ENCODE measurements at places on chromosomes 2 and 18.

DNA sequence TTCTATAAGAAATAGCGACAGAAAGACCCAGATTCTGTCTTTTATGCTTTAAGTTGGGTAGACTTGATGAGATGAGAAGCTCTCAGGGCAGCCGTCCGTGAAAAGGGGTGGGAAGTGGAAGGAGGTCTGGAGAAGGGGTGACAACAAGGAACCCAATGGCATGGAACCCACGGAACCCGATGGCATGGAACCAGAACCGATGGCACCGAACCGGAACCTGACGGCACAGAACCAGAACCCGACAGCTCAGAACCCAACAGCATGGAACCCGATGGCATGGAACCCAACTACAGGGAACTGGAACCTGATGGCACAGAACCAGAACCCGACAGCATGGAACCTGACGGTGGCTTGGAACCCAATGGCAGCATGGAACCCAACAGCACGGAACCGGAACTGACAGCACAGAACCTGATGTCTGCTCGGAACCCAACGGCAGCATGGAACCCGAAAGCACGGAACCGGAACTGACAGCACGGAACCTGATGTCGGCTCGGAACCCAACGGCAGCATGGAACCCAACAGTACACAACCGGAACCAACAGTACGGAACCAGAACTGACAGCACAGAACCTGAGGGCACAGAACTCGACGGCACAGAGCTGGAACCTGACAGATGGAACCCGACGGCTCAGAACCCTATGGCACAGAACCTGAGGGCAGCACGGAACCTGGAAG is 155.2 kb downstream of the TMEM18 start:
- DNase-seq: no peak

GRCh38 chr2:175167076-175167791 is 769 bp downstream of the ATF2 start:
- DNase-seq: peak; percentile 12

- no peak for DNase-seq
Observed at GRCh38 chr2:168703926-168704325, 98.5 kb upstream of the NOSTRIN start.

- no peak for DNase-seq
Observed at GRCh38 chr18:45782662-45783061, 42.8 kb upstream of the SIGLEC15 start.

DNA sequence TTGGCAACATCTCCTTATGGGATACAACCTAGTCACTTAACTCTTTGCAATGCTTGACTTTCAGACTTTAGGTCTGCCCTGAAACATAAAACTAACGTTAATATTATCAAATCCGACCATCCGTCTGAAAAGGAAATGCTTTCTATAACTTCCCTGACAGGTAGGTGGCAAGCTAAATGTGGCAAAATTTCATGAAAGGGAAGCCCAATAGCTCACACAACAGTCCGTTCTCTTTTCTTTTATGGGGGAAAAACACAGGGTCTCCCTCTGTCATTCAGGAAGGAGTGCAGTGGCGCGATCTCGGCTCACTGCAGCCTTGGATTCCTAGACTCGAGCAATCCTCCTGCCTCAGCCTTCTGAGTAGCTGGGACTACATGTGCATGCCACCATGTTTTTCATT is 52.9 kb downstream of the SFT2D3 start:
- no peak for DNase-seq

DNA sequence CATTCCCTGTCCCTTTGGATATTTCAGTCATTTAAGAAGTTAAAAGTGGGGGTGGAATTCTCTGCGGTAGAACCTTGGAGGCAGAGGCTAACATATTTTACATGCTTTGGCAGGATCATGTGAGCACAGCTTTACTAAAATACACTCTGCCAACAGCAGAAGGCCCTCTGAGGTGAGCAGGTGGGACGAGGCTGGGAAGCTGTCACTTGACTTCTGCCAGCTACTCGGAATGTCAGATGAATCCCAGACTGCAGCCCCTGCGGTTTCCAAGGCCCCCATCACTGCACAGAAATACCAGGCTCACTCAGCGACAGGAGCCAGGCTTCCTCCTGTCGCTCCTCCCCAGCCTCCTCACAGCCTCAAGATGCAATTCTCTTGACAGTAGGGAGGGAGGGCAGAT is 220.9 kb upstream of the REV1 start:
- DNase-seq: no peak

DNA sequence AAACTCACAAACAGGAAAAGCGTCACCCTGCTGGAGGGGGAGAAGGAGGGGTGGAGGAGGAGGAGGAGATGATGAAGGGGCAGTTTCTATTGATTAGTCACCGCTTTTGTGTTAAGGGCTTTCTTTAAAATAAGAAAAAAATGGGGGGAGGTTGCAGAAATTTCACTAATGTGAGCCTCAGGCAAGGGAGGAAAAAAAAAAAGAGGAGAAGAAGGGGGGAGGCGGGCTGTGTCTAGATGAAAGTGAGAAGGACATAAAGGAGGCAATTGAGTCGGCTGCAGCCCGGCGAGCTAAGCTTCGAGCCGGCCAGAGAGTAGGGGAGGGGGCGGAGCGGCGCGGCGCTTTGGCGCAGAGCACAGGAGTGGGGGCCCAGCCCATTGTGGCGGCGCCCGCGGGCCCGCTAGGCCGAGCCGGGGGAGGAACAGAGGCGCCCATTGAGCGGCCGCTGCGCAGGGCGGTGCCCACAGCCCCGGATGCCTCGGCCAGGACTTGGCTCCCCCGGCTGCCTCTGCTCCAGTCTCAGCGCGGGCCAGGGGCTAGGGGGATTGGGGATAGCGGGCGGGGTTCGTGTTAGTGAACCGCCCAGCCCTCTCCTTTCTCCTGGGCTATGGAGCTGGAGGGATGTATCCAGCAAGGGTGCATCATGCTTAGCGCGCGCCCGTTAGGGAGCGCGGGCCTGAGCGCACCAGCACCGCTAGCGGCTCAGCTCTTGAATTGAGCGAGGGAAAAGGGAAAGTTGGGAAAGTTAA is 7.9 kb downstream of the PAX3 start:
- no peak for DNase-seq

DNA sequence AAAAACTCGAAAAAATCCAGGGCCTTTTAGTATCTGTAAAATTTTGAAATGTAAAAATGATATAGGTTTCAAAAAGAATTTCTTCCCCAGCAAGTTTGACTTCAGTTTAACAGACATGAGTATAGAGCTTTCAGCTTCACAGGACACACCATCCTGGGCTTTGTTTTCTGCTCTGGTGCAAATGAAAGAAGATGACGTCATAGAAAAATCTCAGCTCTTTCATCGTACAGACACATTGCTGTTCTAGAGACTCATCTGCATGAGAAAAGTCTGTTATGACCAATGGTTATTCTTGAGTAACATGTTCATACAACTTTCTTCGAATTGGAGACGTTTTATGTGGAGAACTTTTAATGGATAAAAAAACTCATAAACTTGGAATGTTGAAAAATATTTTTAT is 111.7 kb upstream of the DYNAP start:
- no peak for DNase-seq

DNA sequence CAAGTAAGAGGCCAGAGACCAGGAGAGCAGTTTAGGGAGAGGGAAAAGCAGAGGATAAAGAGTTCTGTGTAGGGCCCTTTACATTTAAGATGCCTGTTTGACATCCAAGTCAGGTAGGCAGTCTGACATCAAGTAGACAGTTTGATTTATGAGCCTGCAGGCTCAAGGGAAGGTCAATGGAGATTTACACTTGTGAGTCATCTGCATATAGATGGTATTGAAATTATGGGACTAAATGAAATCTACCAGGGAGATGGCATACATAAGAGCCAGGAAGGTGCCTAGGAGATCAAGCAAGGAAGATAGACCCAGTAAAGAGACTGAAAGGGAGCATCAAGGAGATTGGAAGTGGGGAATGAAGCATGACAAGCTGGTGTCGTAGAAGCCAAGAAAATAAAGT is 212.4 kb upstream of the PKDCC start:
- no peak for DNase-seq

DNA sequence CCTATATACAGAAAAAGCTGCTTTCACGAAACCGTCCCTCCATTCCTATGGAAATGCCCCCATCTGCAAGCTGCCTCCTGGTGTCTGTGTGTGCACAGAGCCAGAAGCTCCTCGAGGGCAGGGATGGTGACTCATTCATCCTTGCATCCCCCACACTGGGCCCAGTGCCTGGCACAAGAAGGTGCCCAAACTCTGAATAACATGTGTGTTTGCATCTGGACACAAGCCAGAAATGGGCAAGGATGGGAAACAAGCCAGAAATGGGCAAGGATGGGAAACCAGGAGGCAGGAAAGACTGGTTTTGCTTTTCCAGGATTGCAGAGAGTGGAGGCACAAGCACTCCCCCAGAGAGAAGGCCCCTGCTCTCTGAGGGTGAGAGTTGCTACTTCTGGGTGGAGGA is 313.9 kb downstream of the CELF4 start:
- DNase-seq: no peak

Data from CD4-positive, alpha-beta T cell treated with Interleukin-4 for 4 hours (primary cell).